GM20000 (cell line): ENCODE measurements at places on chromosomes 16 and 17.

DNA sequence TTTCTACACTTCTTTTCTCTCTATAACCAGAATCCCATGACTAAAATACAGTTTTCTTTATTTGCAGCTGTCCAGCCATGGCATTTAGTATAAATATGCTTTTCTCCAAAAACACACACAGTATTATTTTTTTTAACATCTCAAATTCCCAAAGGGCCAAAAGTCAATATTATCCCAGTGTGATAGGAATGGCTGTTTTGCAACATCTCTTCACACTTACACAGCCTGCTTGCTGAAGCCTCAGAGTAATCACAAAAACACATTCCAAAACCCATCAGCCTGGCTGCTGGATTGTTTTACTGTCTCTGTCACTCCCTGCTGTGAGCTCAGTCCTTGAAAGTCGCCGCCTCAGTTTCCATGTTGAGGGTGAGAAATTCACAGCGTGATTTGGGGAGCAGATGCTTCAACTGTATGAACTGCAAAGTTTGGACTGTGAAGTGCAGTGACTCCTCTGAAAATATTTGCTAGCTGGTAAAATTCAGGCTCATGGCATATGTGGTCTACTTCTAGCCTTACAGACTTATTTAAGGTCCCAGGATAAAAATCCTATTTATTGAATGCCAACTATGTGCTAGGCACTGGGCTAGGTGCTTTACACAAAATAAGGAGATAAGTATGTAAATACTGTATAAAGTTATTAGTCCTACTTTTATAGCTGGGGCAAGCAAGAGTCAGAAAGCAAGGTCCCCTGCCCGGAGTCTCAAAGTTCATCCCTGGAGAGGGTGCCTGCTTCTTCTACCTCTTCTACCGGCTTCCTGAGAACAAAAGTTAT lies 116.5 kb downstream of the SOCS1 start:
- DNase-seq, result no peak

DNA sequence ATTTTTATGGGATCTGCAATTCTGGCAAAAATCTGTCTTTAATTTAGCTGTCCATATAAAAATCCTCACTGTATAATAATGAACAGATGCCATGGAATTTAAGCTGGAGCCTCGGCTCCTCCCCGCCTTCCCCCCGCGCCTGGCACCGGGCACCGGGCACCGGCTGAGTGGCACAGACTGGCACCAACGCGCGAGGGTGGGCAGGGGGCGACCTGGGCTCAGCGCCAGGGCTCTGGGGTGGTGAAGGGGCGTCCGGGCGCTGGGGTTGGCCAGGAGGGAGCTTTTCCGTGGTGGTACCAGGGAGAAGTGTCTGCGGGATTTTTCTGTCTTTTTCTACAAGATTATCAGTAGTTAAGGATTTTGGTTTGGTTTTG lies 9.1 kb downstream of the NEUROD2 start:
- no peak for DNase-seq

DNA sequence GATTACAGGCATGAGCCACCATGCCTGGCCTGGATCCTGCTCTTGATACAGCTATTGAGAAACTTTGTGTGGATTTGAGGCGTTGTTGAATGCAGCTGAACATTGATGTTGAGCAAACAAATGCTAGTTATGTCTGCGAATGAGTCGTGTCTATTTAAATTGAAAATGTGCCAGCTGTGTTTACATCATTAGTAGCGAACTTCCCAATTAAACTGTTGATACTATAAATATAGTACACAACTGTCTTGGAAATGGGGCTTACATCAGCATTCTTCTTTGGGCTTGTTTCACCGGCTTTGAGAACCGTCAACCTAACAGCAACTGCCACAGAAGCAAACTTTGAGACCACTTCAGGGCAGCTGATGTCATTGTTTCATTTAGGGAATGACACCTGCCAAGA lies 251.9 kb downstream of the RBFOX1 start:
- DNase-seq, result no peak

DNA sequence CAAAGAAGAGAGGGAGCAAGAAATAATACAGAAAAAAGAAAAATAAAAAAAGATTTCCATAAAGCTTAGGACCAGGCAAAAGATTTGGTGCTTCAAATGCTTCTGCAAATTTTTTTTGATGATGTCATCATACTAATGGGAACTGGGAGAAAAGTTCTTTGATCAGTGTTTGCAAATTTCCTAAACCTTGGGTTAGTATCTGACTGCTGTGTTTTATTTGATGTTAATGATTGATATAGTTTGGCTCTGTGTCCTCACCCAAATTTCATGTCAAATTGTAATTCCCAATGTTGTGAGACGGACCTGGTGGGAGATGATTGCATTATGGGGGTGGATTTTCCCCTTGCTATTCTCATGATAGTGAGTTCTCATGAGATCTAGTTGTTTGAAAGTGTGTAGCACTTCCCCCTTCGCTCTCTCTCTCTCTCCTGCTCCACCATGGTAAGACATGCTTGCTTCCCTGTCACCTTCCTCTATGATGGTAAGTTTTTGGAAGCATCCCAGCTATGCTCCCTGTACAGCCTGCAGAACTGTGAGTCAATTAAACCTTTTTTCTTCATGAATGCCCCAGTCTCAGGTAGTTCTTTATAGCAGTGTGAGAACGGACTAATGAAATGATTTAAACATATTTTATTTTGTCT lies 72.6 kb downstream of the TMEM100 start:
- DNase-seq, result no peak

DNA sequence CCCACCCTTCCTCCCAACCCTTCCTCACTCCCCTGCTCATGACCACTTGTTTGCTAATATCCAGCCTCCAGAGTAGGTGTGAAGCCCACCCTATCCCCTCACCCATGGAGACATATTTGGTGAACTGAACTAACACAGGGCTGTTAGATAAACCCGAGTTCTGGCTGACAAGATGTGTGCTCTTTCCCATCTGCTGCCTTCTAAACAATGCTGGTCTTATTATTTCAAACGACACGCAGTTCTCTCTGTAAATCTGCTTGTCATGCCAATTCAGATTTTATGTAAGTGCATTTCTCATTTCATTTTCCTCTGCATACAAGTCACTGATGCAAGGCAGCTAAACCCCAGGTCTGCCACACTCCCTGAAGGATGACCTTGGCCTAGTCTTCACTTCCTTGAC lies 343.0 kb upstream of the CDH5 start:
- no peak for DNase-seq

DNA sequence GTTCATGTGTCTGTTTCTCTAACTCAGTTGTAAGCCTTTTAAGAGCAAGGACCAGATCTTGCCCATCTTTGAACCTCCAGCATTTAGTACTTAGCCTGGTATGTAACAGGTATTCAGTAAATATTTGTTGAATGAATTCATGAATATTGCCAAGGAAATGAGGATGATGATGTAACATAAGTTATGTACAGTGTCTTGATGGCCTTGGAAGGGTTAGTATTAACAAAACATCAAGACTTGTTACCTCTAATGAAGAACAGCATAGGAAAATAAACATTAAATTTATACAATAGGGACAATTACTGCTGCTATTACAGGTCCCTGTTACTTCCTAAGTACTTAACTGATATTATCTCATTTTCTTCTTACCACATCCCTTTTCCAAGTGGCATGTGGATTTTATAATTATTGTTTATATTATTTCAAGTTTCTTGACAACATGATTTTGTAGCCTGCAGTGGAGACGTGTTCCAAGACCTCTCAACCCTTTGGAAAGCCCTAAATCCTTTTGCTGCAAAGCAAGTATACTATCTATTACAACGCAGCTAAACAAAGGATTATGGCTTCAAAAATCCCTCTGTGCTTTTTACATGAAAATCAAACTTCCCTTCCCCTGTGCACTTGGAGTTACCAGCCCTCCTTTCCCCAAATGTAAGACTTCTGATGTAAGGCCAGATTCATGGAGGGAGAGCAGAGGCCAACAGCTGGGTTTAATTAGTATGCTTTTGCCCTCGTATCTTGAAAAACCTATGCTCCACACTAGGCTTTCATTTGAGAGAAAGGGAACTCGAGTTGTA lies 77.4 kb upstream of the SMIM36 start:
- DNase-seq, result no peak

DNA sequence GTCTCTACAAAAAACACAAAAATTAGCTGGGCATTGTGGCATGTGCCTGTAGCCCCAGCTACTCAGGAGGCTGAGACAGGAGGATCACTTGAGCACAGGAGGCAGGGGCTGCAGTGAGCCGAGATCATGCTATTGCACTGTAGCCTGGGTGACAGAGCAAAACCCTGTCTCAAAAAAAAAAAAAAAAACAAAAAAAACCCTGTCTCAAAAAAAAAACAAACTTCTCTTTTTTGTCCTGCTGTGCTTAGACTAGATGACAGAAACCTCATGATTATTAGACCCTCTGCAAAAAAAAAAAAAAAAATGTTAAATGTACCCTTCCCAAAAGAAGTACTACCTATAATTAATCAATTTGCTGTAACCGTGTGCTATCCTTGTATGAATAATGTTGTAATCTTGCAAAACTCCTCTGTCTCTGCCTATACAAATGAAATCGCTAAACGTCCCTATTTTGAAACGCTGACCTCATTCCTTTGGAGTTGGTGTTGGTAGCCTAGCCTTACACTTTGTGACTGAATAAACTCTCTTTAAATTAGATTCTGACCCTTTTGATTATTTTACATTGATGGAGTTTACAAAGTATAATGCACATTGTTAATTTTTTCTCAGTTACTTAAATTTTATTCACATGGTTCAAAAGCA lies 13.6 kb upstream of the DHRS7B start:
- no peak for DNase-seq

DNA sequence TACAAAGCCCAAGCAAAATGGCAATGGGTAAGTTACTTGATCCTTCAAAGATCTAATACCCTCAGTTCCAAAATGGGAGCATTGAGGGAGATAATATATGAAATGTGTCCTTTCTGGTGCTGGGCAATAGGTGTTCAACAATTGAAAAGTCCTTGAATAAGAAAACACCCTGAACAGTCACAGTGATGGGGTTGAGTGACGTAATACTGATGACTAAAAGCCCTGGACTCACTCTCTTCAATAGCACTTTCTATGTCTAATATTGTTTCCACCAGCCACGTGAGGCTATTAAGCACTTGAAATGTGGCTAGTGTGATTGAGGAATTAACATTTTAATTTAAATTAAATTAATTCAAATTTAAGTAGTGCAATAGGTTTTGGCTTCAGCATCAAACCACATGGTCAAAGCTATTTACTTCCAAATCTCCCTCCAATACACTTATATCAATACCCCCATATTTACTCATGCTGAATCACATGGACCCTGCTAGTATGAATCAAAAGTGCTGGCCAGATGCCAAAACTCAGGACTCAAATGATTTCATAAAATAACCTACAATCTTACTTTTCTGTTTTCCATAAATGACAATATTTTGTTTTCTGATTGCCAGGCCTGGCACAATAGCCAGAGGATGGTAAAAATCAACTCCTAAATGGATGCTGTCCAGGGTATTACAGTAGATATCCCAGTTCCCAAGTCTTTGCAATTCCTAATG lies 516.2 kb downstream of the HAPSTR1 start:
- no peak for DNase-seq

GRCh38 chr17:57417956-57418355 lies 161.6 kb downstream of the MSI2 start:
- DNase-seq, result no peak

DNA sequence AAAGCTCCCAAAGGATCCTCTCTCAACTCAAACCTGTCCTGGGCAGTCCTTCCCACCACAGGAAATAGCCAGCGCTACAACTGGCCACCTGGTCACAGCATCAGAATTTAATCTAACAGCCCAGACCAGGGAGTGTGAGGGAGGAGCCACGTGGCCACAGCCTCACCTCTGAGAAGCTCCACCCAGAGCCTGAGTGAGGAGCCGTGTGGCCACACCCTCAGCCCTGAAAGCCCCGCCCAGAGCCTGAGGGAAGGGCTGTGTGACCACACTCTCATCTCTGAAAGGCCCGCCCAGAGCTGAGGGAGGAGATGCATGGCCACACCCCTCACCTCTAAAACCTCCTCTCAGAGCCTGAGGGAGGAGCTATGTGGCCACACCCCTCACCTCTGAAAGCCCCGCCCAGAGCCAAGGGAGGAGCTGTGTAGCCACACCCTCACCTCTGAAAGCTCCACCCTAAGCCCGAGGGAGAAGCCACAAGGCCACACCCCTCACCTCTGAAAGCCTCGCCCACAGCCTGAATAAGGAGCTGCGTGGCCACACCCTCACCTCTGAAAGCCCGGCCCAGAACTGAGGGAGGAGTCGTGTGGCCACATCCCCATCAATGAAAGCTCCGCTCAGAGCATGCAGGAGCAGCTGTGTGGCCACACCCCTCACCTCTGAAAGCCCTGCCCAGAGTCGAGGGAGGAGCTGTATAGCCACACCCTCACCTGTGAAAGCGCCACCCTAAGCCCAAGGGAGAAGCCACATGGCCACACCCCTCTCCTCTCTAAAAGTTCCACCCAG lies 28.6 kb downstream of the SLC38A8 start:
- DNase-seq, result peak; percentile 69

- no peak for DNase-seq
Measured at GRCh38 chr17:43674394-43674793, 12.7 kb upstream of the MEOX1 start.

DNA sequence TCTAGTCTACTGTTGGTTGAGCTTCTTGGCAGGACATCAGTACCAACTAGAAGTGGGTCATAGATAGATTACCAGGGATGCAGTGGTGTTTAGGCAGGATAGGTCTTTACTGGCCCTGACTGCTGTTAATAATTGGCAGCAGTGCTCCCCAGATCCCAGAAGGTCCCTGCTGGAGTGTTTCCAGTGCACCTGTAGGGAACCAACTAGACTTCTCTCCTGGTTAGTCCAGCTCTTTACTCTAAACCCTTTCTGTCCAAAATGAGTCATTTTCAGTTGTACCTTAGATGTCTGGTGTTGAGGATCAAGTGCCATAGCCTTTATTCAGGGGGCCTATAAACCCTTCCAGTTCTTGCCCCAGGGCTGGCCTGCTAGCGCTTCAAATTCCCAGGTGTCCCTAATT lies 8.7 kb downstream of the POLR2C start:
- DNase-seq, result no peak

GRCh38 chr16:88874938-88875599 lies 8.6 kb upstream of the PABPN1L start:
- no peak for DNase-seq

DNA sequence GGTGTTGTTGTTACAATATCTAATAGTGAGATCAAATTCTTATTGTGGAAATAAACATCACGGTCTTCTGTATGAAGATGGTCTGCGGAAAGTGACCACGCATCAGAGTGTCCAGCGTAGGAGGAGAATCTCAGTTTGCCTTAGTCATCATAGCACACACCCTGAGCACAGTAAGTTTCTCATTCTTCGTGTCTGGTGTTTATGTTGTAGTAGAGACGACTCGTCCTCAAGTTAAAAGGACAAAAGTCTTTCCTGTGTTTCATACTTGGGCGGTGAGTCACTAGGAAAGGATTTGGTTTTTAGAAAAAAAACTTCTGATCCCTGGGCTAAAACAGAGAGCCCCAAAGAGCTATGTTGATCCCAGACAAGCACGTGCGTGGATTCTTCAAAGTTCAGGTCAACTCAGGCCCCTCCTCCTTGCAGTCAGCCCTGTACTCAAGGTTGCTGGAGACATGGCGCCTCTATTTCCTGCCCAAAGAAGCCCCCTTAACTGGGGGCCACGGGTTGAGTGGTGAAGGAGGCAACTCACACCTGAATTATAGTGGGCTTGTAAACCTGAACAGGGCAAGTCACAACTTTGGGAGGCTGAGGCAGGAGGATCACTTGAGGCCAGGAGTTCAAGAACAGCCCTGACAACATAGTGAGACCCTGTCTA lies 170.4 kb downstream of the ZFHX3 start:
- no peak for DNase-seq

- no peak for DNase-seq
Measured at GRCh38 chr17:79674506-79675412, 56.0 kb upstream of the ENPP7 start.

- DNase-seq, result no peak
Measured at GRCh38 chr17:70608193-70608592, 438.9 kb downstream of the KCNJ2 start.
